ENCODE measurements at places on chromosomes 16 and 17.

- no peak for DNase-seq
These were observed 3.8 kb downstream of the HOXB2 start for GRCh38 chr17:48541036-48541576.

DNA sequence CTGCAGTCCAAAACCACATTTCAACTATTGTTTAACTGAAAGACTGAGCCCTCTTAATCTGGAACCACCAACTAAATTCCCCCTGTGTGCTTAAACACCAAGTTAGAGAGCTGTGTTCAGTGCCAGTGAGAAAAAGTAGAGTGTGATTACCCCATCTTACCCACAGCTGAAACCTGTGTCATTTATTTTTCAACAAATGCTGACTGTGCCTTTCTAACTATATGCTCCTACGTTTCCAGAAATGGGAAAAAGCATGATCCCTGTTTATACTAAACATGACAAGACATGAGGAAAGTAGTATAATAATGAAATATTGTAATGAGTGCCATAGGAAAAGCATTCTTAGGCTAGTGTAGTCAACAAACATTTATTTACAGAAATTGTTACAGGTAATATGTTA, 7.4 kb upstream of the TOX3 start:
- no peak for DNase-seq

GRCh38 chr16:4651827-4652226, 27.2 kb downstream of the MGRN1 start:
- no peak for DNase-seq

DNA sequence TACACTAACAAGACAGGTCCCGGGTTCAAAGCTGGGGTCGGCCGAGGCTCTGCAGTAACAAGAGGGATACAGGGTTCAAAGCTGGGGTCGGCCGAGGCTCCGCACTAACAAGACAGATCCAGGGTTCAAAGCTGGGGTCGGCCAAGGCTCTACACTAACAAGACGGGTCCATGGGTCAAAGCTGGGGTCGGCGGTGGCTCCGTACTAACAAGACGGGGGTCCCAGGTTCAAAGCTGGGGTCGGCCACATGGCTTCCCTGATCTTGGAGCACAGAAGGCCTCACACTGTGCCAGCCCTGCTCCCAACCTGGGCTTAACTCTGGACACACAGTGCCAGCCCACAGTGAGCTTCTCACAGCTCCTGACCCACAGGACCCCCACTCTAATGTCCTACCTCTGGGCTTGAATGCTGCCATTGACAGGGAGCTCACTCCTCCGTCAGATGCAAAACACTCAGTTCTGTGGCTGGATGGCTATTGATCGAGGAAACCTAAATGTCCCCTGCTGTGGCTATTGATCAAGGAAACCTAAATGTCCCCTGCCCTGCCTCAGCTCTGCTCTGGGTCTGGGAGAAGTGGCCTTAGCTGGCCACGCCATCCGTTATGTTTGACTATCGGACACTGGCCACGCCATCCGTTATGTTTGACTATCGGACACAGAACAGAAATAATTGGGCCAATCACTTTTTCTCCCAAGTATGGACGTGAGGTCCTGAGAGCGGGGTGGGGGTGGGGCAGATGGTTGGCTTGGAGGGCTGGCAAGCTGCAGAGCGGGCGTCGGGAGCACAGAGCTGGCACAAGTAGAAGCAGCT, 54.6 kb upstream of the DOC2B start:
- DNase-seq: no peak

GRCh38 chr17:45828582-45829133, 16.0 kb upstream of the SPPL2C start:
- no peak for DNase-seq

- DNase-seq: no peak
These were observed 140.4 kb downstream of the ENGASE start for GRCh38 chr17:79214940-79215604.

GRCh38 chr16:89184677-89184932, 13.1 kb downstream of the CDH15 start:
- DNase-seq: no peak

DNA sequence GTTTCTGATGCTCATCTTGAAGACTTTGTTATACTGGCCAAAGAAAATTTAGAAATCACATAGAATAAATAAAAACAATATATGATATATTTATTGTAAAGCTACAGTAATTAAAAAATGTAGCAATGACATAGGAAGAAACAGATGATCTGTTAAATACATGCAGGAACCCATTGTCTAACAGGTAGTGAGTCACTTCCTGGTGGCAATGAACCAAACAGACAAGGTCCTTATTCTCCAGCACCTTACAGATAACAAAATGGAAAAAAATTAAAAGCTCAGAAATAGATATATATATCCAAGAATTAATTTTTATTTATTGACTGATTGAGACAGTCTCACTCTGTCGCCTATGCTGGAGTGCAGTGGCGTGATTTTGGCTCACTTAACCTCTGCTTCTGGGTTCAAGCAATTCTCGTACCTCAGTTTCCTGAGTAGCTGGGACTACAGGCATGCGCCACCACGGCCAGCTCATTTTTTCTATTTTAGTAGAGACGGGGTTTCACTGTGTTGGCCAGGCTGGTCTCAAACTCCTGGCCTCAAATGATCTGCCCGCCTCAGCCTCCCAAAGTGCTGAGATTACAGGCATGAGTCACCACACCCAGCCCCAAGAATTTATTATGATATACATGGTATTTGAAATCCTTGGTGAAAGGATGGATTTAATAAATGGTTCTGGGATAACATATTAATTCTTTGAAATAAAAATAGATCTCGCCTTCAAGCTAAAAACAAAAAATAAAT, 7.5 kb downstream of the NETO2 start:
- no peak for DNase-seq

DNA sequence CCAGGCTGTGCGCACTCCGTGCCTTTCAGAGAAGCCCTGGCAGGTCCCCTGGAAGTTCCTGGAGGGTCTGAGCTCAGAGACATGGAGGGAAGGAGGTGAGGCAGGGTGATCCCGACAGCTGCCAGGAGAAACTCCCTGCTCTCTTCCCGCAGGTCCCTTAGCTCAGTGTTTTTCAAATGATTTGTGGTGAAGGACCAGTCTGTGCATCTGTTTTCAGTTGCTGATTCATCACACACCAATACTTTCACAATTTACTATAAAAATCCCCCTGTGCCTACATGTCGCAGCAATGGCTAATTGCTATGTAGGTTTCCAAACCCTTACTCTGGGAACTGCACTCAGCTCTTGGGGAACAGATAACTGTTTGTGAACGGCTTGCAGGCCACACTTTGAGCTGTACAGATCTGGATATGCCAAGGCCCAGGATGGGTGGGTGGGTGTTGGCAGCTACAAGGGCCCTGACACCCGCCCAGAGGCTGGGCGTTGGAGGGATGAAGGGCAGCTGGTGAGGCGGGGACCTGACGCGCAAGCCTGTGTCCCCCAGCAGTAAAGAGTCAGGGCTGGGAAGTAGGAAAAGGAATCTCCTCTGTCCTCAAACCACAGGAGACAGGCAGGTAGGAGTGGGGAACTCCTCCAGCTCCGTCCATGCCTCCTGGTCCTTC, 20.5 kb upstream of the EMP2 start:
- no peak for DNase-seq

DNA sequence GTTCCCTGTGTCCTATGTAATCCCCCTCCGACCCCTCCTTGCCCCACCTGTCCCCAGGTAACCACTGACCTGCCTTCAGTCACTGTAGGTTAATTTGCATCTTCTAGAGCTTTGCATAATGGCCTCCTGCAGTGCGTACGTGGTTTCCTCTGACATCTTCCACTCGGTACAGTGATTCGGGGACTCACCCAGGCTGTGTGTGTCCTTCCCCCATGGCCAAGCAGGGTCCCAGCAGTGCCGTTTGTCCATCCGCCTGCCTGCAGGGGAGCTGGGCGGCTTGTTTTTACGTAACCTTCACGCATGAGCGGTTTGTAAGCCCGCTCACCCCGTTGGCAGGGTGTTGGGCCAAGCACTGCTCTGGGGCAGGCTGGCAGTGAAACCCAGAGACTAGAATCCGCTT, 7.9 kb downstream of the MAPK8IP3 start:
- no peak for DNase-seq

DNA sequence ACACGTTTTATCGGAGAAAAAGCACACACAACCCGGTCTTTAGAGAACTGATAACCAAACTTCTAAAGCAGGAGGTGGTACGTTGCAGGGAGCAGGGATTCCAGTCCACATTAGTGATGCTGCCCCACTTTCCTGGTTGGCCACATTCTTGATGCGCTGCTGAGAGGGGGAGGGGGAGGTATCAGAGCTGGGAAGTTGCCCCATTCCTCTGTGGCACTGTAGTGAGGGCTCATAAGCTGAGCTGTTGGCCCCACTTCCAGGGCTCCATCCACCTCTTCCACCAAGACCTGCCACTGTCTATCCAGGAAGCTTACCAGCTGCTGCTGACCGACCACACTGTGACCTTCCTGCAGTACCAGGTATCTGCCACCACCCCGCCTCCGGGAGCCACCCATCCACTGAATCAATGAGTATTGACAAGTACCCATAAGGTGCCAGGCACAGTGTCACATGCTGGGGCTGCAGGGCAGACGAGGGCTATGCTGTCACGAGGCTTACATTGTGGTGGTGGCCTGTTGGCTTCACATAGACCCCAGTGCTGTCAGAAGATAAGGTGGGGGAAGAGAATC, 1.1 kb downstream of the TSEN54 start:
- no peak for DNase-seq

- no peak for DNase-seq
These were observed 41.8 kb upstream of the GFOD2 start for GRCh38 chr16:67760956-67761230.

GRCh38 chr17:573036-573435, 141.6 kb downstream of the VPS53 start:
- DNase-seq: no peak

- DNase-seq: no peak
These were observed 583.6 kb upstream of the CDH5 start for GRCh38 chr16:65782611-65783600.

DNA sequence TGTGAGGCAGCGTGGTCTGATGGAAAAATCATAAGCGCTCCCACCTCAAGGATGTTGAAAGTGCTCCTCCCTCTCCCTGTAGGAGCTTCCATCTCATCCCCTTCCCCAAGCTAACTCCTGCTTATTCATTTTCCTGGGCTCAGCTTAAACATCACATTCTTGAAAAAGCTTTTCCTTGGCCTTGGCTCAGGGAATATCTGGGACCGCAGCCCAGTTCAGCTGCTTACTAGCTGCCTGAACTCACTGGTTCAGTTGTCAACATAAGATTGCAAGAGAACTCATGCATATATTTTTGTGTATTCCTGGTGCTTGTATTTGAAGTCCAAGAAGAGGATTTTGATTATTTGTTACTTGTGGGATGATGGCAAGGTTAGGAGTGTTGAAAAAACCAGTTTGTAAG, 91.5 kb downstream of the UTP18 start:
- DNase-seq: no peak

- no peak for DNase-seq
These were observed 65.9 kb downstream of the CCT6B start for GRCh38 chr17:34895383-34895782.

DNA sequence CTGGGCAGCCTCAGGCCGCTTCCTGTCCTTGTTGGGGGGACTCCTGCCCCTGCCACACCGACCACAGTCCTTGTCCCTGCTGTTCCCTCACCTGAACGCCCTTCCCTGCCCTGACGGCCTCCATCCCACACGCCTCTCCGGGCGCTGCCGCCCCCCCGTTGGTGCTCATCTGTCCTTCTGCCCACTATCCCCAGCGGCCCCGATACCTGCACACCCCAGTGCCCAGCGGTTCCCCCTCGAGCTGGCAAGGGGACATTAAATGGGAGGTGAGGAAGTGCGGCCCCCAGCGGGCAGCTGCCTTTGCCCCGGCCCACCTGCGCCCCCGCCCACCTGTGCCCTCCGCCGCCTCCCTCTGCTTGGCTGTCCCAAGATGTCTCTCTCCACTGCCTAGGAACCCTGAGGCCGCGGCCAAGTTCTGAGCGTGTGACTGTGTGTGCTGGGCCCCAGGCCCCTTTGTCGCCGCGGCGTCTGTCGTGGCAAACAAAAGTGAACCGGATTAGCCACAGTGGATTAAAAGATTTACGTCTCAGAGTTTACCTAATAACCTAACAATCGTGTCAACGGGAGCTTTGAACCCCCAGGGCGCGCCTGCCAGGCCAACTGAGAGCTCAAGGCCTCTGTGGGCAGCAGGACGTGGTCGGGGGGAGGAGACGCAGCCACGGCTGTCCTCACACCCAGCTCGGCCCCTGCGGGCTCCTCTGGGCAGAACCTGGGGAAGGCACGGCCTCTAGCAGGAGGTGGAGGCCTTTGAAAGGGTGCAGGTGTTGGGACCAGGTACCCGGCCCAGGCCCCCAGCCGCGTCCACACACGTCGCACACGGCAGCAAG, 7.6 kb upstream of the AXIN1 start:
- DNase-seq: no peak

DNA sequence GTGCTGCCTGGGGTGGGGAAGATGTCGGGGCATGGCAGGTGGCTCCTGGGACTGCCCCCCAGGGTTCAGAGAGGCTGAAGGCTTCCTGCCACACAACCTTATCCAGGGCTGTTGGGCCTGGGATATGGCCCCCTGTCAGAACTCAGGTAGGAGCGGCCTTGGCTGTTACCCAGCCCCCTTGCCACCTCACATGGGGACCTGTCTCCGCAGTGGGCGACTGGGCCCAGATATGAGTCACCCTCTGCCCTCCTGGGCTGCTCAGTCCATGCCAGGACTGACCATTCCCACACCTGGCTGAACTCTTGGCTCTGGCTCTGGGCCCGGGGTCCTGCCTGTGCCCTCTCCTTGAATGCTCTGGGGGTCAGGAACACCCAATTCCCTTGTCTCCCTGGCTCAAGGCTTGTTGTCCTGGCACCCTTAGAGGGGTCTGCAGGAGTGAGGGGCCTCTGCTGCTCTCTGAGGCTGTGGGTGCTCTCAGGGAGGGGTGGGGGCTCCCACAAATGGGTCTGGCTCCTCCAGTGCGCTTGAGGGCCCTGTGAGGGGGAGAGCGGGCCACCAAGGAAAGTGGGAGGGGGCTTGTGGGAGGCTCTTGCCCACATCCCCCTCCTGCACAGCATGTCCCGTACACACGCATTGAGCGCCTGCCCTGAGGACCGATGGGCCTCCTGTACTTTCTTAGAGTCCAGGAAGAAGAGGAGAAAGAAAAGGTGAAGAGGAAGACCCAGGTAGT, 36.0 kb downstream of the LGALS9 start:
- DNase-seq: no peak

DNA sequence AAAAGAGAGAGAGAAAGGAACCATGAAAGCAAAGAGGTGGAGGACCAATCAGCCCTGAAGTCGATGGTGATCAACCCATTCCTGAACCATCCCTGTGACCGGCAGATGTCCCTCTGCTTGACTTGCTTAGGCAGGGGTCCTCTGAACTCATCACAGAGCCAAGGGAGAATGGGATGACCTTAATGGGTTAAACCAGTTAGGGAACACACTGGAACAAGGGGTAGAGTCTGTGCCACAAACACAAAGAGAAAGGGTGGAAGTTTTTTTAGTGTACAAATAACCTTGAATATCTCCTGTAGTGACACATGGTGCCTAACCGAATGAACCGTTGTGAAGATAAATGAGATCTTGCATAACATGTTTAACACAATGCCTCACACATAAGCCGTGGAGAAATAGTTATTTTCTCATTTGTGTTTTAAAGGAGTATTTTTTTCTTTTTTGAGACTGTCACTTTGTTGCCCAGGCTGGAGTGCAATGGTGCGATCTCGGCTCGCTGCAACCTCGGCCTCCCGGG, 11.2 kb downstream of the NAA60 start:
- DNase-seq: no peak

Data from hepatic stellate cell (primary cell).